ENCODE measurements at places on chromosomes 3 and 15.

DNA sequence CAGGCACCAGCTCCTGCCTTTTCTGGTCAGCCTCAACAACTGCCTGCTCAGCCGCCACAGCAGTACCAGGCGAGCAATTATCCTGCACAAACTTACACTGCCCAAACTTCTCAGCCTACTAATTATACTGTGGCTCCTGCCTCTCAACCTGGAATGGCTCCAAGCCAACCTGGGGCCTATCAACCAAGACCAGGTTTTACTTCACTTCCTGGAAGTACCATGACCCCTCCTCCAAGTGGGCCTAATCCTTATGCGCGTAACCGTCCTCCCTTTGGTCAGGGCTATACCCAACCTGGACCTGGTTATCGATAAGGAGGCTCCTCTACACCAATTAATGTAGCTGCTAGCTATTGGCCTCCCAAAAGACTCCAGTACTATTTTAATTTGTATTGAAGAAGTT, 38.9 kb downstream of the TFG start:
- DNase-seq, result no peak

- DNase-seq, result no peak
Measured at GRCh38 chr15:78574944-78575343, 9.6 kb downstream of the CHRNA5 start.

DNA sequence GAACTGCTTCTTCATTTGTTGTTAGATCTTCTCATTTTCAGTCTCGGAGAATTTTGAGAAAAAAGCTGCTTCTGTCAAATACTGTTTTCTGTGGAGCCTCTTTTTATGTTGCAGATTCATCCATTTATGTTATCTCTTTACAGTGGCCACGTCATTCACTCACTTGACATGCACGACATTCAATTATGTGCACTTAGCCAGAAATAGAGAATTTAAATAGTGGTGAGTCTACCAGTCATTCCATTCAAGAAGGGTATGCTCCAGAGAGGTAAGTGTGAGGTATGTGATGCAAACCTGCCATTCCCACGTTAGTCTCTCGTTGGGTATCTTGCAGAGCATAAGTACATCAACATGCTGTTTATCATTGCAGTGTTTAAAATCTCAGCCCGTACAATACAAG, 9.8 kb downstream of the ARPP19 start:
- no peak for DNase-seq

- no peak for DNase-seq
Measured at GRCh38 chr3:141015481-141015880, 35.7 kb upstream of the SPSB4 start.

DNA sequence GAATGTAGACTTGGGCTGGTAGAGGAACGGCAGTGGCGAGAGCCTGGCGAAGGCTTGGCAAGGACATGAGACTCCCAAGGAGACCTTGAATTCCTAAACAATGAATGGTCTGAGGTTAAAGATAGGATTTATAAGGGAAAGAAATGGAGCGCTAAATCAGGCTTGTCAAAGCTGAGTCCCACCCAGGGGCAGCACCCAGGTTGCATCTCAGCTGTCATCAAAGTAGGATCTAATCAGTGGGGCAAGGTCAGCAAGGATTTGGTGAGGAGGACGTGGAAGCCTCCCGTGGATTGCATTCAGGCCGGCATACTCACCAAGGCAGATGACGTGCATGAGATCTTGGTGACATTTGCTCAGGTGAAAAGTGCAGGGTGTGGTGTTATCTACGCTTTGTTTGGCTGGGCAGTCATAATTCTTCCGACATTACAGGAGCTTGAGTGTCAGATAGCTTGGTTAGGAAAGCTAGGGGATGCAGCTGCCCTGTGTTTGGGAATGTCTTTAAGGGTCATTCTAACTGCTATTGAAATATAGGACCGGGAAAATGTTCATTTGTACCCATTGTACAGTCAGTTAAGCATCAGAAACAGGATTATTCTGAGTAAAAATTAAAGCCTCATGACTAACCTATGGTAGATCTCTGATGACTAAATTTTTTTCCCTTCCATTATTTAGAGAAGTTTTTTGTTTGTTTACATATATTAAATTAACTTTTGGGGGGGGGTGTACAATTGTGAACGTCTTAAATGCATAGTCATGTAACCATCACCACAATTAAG, 99.4 kb upstream of the TSC22D2 start:
- no peak for DNase-seq

GRCh38 chr15:74122403-74123130, 7.8 kb upstream of the ISLR2 start:
- DNase-seq, result no peak

- no peak for DNase-seq
Measured at GRCh38 chr3:113140876-113141275, 70.5 kb upstream of the BOC start.

GRCh38 chr15:27820722-27821121, 278.4 kb downstream of the OCA2 start:
- no peak for DNase-seq

- DNase-seq, result no peak
Measured at GRCh38 chr15:40249477-40250303, 10.8 kb downstream of the PAK6 start.

DNA sequence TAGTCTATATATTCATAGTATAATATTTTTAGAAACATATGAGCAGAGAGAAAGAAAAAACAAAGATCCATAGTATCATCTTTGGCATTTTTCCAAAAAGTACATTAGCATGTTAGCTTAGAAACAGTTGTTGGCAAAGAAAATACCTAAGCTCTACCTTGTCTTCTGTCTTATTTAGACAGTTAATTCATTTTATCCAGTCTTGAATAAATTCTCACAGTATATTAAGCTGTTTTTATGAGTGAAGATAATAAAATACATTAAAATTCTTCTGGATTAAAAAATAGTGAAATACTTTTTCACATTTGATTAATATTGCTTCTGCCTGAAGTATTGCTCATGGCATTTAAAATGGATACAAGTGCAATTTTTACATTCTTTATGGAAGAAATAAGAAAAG, 145.2 kb downstream of the ZIC1 start:
- DNase-seq, result no peak

GRCh38 chr15:68403161-68403941, 28.6 kb downstream of the ITGA11 start:
- no peak for DNase-seq

DNA sequence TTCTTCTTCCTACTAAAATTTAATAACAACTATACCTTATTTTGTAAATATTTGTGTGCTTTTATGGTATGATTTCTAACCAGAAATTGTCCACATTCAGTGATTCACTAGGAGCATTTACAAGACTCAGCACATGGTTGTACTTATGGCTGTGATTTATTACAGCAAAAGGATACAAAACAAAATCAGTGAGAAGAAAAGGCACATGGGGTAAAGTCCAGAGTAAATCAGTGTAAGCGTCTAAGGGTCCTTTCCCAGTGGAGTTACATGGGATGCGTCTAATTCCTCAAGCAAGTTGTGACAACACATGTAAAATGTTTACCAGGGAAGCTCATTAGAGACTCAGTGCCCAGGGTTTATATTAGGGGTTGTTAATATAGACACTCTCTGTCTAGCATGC, 31.1 kb downstream of the RNF13 start:
- DNase-seq, result no peak

- no peak for DNase-seq
Measured at GRCh38 chr3:14231145-14231990, 52.8 kb downstream of the LSM3 start.

GRCh38 chr3:59535791-59536221, 486.0 kb upstream of the CFAP20DC start:
- DNase-seq, result no peak

GRCh38 chr3:115071601-115072000, 75.5 kb downstream of the ZBTB20 start:
- no peak for DNase-seq

- DNase-seq, result no peak
Measured at GRCh38 chr3:177145381-177145780, 51.9 kb downstream of the TBL1XR1 start.

DNA sequence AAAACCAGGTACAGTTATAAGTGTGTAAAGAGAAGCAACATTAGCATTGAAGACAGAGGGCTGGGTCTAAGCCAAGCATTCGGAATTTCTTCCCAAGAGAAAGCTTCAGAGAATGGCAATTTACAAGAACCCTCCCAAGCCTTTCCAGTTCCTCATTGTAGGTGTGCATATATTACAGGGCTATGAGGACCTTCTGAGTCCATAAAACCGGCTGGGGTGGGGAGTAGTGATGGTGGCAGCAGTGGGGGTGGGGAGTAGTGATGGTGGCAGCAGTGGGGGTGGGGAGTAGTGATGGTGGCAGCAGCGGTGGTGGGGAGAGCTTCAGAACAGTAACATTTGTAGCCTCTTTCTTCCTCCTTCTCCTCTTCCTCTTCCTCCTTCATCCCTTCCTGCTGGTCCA, 368.7 kb upstream of the UMPS start:
- no peak for DNase-seq

DNA sequence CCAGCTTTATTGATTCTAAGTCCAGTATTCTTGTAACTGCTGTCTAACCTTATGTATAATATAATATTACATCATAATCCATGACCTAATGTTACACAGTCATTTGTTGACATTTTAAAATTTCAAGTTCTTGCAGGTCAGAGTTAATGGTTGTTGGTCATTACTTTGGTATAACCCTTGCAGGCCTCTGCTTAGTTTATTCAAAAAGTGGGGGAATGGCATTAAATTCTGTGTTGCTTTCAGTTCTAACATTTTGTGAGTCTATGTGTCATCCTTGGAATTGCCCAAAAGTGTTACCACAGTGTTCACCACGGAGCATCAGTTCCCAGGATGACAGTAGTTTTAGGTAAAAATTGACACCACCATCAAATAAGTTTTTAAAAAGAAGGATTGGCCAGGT, 174.8 kb upstream of the BCL6 start:
- no peak for DNase-seq

- no peak for DNase-seq
Measured at GRCh38 chr3:15506571-15506970, 14.9 kb downstream of the COLQ start.

- DNase-seq, result no peak
Measured at GRCh38 chr3:94996743-94997142, 933.9 kb downstream of the NSUN3 start.

- DNase-seq, result no peak
Measured at GRCh38 chr3:5001805-5002173, 22.6 kb downstream of the BHLHE40 start.

DNA sequence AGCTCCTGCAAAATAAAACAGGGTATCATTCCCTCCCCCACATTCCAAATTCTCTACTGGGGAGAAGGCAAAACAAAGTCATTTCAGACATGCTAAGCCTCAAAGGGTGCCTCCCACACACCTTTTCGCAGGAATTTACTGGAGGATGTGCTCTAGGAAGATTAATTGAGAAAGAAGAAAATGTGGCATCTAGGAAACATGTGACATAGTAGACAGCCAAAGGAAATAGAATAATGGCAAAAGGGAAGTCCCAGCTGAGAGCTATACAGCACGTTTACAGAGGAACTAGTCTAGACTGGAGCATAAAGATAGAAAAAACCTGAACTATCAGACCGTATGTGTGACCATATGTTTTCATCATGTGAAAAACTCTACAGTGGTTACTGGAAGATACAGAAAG, 58.8 kb upstream of the MELTF start:
- DNase-seq, result no peak

- no peak for DNase-seq
Measured at GRCh38 chr15:73337187-73337586, 31.6 kb downstream of the HCN4 start.

GRCh38 chr3:126052196-126053058, 31.5 kb downstream of the SLC41A3 start:
- no peak for DNase-seq

DNA sequence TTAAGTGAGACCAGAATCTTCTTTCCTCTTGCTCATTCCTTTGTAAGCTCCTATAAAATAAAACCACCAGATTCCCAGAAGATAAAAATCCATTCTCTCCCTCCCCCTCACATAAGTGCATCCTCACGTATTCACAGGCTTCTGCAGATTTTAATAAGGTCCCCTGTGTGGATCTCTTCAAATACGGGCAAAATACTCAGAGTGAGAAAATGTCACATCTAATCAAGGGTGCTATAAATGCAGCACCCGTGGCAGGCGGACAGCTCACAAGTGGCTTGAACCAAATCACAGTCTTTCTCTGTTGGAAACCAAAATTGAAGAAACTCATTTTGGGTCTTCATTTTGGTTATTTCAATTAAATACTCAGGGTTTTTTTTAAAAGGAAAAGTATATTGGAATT, 212.9 kb upstream of the CMC1 start:
- DNase-seq, result no peak

DNA sequence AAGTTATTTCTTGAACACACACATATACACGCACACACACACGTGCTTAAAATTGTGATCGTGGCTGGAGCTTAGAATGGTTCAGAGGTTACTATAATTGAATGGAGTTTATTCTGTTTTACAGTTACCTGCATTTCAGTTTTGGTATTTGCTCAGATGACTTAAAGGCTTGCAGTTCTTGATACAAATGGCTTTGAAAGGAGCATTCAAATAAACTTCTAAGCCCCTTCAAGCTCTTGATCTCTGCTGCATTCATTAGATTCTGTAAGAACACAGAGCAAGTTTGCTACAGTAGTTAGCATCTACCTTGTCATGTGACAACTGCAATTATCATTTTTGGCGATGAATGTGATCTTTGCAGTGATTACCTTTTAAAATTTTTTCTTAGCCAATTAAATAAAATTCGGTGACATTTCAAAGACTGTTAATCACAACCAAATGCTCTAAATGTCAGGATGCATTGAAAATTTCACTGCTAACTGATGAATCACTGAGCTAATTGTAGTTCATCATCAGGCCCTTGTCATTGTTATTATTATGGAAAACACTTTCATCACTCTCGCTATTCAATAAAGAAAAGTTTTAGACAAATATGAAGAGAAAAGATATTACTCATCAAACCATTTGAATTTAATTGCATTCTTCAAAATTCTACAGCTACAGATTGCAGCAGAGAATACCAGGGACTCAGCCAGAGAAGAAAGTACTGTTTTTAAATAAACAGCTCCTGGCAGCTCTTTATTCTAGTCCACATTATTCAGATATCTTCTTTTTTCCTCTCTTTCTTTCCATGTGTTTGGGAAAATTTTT, 296.1 kb downstream of the LRTM1 start:
- no peak for DNase-seq

Measured in T-helper 17 cell (primary cell).